ENCODE measurements at places on chromosomes 6 and 20.

DNA sequence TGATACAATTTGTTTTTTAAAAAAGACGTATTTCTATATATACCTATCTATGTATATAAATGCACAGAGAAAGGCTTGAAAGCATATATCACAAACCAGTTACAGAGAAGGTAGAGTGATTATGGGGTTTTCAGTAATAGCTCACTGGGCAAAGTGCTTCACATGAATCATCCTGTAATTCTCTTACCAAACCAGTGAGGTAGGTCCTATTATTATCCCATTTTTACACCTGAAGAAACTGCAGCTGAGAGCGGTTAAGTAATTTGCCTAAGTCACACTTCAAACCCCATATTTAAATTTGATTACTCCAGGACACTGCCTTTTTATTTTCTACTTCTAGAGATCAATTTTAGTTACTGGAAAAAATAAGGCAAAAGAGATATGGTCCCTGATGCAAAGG lies 4.4 kb downstream of the GSS start:
- no peak for DNase-seq

DNA sequence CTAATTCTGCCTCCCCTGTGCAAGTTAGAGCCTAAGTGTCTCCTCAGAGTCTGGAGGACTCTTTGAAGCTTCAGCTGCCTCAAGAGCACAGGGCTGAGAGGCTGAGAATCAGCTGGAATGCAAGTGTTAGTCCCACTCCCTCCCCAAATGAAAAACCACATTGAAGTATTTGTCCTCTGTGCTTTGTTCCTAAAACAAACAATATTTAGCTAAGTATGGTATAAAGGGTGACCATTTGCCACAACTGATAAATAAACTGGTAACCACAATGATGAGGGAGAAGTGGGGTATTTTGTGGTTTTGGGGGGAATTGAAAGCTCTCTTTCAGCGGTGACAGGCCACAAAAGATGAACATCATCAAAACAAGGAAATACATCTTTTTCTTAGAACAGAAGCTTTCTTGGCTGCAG lies 91.7 kb upstream of the HDDC2 start:
- DNase-seq = peak; percentile 13

DNA sequence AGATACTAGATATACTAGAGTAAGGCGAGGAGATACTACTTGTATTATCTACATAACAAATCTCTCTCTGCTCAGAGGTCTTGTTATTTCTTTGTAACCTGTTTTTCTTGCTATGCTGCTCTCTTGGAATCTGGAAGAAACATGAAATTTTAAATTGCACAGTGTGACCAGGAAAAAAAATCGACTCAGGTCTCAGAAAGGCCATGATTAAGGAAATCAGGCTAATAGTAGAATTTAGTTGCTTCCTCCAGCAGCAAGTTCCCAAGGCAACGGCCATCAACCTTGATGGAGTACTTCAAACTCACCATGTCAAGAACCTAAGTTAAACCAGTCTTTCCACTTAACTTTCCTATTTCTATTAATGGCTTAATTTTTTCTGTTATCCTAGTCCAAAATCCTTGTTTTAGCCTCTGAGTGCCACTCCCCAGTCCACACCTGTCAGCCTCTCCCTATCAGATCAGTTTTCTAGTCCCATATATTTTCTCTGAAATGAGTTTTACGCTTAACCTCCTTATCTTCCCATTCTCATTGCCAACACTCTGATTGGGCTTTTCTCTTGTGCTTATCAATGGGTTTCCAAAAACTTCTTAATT lies 87.7 kb upstream of the BEND3 start:
- no peak for DNase-seq

DNA sequence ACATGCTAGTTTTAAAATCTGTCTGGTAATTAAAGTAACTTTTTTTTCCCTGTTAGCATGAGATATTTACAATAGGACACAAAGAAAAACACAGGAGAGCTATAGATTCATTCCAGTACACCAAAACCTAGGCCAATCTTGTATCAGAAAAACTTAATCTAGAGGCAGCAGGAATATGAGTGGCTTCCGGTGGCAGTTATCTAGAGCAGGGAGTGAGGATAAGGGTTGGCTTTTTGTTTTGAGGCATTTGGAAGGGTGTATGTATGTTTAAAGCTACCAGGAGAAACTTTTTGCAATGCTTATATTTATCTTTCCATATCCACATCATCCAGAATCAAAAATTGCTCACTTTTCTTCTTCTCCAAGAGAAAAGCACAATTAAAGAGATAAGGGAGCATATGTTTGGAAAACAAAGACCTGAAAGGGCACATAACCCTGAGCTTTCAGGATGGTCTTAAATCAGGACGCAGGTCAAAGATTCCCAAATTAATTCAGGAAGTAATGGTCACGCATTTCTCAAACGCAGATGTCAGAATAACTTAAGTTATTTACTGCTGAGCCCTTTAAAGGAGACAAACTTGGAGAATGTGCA lies 13.1 kb downstream of the TFAP2A start:
- no peak for DNase-seq

- DNase-seq = no peak
Measured at GRCh38 chr6:62229231-62229630, 56.8 kb downstream of the KHDRBS2 start.

GRCh38 chr6:19599796-19600464 lies 237.2 kb upstream of the ID4 start:
- DNase-seq = no peak

DNA sequence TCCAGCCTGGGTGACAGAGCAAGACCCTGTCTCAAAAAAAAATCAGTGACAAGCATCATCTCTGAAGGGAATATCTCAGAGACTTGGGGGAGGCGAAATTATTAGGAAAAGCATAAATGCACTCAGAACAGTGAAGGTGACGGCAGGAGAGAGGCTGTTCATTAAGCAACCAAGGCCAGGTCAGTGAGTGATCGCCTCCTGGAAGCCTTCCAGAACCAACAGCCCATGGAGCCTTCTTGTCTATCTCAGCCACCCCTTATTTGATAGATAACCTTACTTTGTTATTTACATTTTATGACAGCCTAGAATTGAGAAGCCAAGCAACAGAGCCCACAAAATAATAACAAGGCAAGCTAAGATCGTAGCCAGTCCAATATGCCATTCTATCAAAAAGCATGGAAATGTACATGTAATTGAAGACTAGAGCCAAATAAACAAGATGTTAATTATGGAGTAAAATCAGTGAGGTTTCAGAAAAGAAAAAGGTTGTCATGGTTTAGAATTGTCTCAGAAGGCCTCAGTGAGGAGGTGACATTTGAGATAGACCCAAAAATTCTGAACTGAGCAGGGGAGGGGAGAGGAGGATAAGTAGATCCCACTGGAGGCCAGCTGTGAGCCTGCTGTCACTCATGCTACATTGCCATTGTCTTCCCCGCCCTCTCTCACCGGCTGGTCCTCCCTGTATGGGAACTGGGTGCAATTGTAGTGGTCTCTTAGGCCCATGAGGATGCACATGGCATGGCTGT lies 17.8 kb downstream of the BNIP5 start:
- DNase-seq = no peak

DNA sequence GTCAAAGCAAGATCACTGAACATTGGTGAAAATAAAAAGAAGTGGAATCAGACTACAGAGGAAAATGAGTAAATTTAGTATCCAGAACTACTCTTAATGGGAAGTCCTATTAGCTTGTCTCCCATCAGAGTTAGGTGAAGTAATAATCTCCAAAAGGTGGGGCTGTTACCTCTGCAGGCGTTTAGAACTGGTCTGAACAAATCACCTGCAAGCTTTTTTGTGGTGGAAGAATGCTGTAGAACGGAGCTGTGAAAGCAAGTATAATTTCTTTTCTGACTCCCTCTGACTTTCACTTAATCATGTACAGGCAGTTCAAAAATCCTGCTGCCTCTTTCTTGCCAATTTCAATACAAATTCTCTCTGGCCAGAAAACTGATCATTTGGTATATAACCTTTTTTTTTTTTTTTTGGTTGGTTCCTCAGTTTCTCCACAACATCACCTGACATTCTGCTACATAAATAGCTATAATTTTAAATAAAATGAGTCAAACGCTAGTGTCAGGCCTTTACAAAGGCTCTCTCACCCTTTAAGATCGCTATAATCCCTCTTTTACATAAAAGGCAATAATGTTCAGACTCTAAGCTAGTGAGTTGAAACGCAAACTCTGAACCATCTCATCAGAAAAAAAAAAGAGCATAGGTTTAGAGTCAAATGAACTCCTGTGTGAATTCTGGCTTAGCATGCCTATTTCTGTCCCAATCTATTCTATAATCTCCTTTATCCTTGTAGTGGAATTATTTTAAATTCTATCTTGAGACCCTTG lies 38.8 kb downstream of the CITED2 start:
- no peak for DNase-seq
